Karpas-422 (cell line): ENCODE measurements at places on chromosomes 13 and 19.

DNA sequence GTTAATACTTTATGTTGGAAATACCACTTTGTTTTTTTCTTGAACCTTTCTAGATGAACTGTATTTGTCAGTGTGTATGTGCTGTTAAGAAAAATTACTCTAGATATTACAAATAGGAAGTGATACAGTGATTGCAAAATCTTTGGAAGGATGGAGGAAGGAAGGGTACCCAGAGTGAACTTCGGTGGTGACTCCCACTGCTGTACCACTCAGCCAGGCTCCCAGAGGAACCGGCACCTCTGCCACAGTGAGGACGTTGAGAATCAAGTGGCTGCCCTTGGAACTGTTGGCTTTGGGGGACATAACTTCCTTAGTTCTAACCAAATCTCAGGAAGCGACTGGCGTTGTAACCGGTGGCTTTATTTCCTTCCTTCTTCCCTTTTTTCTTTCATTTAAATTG lies 184.7 kb downstream of the PCCA start:
- DNase-seq, result no peak

GRCh38 chr13:34172048-34172447 lies 354.1 kb downstream of the RFC3 start:
- DNase-seq, result no peak

GRCh38 chr19:34818270-34818669 lies 45.3 kb upstream of the ZNF599 start:
- no peak for DNase-seq

- DNase-seq, result no peak
Observed at GRCh38 chr19:16039545-16039944, 36.8 kb upstream of the TPM4 start.

DNA sequence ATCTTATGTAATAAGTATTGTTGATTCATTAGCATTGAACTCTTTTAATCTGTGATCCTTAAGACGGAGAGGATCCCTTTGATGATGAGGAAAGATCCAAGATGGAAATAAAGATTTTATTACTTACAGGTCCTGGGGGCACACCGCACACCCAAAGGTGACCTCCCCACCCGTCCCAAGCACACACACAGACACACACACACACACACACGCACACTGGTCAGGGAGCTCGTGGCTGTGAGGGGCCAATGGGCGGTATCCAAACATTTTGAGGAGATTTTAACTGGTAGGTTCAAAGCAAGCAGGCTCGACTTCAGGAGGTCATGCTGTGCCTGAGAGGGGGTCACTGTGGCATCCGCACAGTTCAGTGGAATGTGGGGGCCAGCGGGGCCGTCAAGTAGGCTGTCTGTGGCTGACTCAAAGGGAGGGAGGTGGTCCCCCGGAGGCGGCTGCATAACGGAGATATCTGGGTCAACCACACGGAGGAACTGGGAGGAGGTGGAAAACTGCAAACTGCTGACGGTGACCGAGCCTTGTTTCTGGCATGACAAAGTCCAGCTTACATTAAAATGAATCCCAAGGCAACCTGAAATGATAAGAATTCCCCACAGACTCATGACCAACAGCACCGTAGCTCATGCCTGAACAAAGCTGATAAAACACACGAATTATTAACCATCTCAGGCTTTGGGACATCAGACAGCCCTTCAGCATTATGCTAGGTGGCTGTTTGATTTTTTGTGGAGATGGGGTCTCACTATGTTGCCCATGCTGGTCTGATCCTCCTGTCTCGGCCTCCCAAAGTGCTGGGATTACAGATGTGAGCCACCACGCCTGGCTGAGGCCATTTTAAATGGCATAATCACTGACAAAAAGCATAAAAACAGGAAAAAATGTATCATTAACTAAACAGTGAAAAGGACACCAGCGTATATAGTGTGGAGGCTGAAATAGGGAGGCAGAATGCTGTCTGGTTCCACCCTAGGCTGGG lies 20.9 kb upstream of the SIGLEC11 start:
- no peak for DNase-seq

DNA sequence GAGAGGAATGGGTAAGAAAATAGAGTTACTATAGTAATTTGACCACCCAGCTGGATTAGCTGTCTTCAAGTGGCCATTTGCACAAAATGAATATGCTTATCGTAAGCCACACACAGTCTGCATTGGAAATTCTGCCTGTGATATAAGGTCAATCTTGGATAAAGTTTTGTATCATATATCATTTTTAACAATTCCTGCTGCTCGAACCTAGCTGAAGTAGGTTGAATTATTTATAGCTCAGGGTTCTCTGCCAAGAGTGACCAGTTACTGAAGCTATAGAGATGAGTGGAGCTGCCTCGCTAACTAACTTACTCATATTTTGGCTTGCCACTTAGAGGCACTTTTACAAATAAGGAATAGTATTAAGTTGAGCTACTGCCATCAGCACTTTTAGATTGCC lies 220.9 kb downstream of the RGCC start:
- no peak for DNase-seq

DNA sequence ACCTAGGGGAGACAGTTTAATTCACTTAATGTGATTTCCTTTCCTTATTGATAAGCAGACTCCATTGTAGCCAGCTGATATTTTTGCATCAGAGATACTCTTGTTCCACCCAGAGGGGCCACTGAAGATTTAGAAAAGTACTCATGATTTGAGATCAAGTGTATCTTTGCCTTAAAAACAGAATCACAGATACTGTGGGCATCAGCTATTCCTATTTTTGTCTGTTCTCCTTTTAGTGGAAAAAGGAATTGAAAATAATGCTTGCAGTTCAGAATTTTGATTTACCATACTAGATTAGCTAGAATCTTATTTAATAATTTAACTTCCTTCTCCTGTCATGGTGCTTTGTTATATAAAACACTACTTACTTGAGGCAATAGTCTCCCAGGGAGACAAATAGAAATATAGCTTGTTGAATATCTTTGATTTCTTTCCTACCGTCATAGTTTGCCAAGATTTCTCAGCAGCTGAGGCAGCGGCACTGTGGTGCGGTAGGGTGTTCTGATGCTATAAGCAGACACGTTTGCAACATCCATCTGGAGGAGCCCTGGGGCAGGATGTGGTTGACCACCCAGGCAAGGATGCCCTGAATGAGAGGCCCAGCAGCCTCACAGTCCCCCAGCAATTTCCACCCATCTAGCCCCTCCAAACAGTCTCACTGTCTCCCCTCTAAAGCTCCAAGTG lies 47.0 kb upstream of the RAP2A start:
- DNase-seq, result no peak

- DNase-seq, result no peak
Observed at GRCh38 chr13:110964229-110965037, 49.6 kb upstream of the ANKRD10 start.

- DNase-seq, result no peak
Observed at GRCh38 chr13:42894765-42895243, 97.2 kb downstream of the EPSTI1 start.

GRCh38 chr13:47110833-47111240 lies 214.0 kb upstream of the HTR2A start:
- no peak for DNase-seq

DNA sequence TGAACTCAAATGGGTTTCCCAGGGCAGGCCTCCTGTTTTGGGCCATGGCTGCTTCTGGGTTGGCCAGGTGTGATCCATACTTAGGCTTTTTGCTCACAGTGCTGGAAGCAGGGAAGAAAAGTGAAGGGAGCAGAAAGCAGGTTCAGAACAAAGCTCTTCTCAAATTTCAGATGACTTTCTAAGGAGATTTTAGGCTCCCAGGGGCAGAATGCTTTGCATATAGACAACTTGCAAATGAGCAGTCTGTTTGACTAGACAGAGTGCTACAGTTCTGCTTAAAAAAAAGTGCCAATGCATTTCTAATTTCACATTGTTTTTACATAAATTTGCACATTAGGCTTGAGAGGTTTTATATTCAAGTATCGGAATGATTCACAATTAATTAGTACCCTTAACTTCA lies 2.6 kb upstream of the SLC10A2 start:
- DNase-seq, result peak; percentile 57

- no peak for DNase-seq
Observed at GRCh38 chr13:42239644-42240043, 32.3 kb upstream of the AKAP11 start.

GRCh38 chr19:23401086-23401610 lies 5.9 kb upstream of the ZNF91 start:
- no peak for DNase-seq

- DNase-seq, result peak; percentile 62
Observed at GRCh38 chr19:37907735-37908455, 887 bp downstream of the SIPA1L3 start.

DNA sequence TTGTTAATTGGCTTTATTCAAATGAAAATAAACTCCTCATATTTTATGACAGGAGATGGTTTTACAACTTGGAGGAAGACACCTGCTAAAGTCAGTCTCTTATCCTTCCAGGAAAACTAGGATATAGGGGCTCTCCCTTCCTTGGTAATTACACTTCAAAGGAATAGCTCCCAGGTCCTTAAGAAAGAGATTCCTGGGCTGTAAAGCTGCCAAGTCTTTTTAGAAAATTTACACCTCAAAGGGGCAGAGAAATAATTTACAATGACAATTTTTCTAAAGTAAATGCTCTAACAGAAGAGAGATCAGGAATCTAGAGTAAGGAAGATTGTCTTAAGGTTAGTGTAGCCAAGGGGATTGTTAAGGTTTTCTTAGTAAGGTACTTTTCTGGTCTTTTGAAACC lies 1359.0 kb downstream of the OLFM4 start:
- DNase-seq, result no peak

- DNase-seq, result peak; percentile 86
Observed at GRCh38 chr13:49643035-49643646, 14.8 kb downstream of the ARL11 start.

GRCh38 chr19:52188822-52189734 lies 774 bp upstream of the PPP2R1A start:
- DNase-seq, result peak; percentile 51

- no peak for DNase-seq
Observed at GRCh38 chr13:33369073-33369472, 83.5 kb upstream of the STARD13 start.

DNA sequence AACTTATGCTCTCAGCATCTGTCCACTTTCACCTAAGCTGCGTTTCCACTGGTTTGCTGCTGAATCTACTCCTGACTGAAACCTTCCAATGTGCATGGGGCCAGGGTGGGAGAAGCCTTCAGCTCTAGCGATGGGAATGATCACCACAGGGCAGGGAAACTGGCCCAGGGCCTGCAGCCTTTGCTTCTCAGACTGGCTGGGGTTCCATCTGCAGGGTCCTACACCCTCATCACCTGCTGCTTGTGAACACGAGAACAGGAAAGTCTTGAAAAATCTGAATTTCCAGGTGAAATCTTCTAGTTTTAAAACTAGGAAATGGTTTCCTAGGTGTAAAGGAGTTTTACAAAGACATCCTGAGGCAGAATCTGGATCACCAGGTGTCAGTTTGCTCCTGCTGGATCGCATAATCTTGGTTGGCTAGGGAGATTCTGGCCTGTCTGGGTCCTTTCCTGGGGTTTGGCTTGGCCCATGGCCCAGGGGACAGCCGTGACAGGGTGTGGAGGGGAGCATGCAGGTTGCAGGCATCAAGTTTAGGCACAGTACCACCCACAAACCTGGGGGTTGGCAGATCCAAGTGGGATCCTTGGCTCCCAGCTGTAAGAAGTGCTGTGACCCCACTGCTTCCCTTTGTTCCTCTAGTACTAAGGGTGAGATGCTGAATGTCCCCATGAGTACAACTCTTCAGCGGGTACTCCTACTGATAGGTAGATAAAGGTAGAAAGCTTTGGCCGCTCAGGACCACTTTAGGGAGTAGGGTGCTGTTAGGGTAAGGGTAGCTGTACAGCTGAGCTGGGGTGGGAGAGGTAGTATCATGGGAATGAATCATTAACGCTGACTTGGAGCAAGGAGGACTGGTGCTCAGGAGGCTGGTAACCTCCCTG lies 1.8 kb upstream of the UBE2M start:
- DNase-seq, result no peak

GRCh38 chr13:43694146-43694664 lies 92.6 kb downstream of the ENOX1 start:
- DNase-seq, result no peak

GRCh38 chr19:32497391-32497790 lies 83.6 kb upstream of the PDCD5 start:
- DNase-seq, result no peak

- DNase-seq, result no peak
Observed at GRCh38 chr13:110789871-110790270, 76.4 kb downstream of the ING1 start.

GRCh38 chr19:3381701-3382372 lies 15.5 kb downstream of the NFIC start:
- DNase-seq, result no peak

- no peak for DNase-seq
Observed at GRCh38 chr13:98717256-98717655, 35.2 kb downstream of the SLC15A1 start.
